ENCODE measurements at places on chromosomes 2 and 18.

- DNase-seq = no peak
Measured at GRCh38 chr2:151757861-151758260, 23.6 kb upstream of the NEB start.

DNA sequence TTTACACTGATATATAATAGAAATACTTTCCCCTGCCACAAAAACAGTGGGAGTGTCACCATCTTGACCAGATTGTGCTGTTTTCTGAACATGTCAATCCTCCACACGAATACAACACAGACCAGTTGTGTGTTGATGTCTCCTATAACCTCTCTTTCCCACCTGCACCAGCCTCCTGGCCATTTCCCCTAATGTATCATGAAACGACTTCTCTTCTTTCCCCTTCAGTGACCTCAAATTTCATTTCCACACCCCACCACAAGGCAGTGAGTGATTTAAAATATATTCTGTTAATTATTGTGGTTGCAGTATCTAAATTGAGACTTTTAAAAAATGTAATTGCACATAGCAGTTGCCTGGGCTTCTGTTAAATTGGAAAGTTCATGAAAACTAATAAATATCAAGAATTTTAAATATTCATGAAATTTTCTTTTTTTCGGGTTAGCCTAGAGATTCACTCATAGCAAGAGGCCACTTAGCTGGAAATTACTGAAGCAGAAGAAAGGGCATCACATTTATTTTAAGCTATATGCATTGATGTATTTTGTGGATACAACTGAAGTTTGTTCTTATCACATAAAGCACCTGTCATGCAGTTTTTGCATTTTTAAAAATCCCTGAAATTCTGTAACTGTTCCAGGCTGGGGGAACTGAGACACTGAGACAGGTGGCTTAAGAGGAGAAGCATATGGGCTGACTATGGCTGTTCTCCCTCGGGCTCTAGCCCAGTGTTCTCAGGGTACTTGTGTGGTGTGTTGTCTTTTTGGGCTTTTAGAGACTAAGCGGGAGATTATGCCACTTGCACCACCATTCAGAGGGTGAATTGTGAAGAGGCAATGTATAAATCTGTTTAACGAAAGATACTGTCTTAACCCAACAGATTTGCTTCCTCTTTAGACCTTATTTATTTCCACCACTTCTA is 15.9 kb downstream of the FAM171B start:
- DNase-seq = no peak

- DNase-seq = no peak
Measured at GRCh38 chr2:71458413-71459083, 5.2 kb downstream of the DYSF start.

DNA sequence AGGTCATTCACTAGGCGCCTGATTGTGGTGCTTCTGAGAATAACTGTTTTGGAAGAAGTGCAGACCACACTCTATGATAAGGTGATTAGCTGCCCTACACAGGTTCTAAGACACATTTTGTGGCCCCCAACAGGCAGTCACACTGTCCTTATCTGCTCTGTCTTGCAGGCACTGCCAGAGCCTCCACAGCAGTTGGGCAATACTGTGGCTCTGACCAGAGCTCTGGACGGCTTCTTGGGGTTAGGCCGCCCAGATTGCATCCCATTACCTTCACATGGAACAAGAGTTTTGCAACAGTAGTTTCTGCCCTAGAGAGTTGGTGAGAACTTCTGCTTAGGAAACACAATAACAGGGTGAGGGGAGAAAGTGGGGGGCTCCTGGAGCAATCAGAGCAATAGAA is 22.7 kb downstream of the RUFY4 start:
- no peak for DNase-seq

- DNase-seq = no peak
Measured at GRCh38 chr2:105518897-105519296, 120.0 kb upstream of the FHL2 start.

DNA sequence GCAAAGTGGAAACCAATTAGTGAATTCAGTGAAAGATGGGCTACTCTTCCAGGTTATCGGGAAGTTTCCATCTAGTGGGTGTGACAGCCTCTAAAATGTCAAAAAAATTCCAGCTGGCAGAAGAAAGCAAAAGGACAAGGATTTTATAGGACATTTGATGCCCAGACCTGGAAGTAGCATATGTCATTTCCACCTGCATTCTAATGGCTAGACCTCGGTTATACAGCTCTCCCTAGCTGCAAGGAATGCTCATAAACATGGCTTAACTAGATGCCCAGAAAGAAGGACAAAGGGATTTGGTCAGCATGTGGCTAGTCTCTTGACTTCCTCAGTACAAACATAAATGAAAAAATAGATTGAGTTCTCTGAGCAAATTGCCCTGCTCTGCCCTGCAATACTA is 215.4 kb downstream of the NYAP2 start:
- DNase-seq = no peak

DNA sequence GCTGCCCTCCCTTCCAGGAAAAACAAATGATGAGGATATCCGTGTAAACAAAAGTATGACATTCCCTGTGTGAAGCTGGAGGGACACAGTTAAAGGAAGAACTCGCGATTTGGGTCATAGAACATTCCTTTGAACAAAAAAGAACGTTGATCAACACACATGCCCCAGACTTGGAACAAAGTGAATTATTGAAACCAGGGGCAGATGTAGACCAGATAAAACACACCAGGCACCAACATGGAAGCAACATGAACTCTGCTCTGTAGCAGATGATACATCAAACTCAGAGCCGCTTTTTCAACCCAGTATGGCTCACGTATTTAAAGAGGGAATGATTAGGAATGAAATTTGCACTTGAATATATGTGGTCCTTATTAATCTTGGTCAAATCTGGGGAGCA is 206.5 kb downstream of the TMEM182 start:
- no peak for DNase-seq

- no peak for DNase-seq
Measured at GRCh38 chr2:159938395-159938794, 124.0 kb downstream of the PLA2R1 start.

DNA sequence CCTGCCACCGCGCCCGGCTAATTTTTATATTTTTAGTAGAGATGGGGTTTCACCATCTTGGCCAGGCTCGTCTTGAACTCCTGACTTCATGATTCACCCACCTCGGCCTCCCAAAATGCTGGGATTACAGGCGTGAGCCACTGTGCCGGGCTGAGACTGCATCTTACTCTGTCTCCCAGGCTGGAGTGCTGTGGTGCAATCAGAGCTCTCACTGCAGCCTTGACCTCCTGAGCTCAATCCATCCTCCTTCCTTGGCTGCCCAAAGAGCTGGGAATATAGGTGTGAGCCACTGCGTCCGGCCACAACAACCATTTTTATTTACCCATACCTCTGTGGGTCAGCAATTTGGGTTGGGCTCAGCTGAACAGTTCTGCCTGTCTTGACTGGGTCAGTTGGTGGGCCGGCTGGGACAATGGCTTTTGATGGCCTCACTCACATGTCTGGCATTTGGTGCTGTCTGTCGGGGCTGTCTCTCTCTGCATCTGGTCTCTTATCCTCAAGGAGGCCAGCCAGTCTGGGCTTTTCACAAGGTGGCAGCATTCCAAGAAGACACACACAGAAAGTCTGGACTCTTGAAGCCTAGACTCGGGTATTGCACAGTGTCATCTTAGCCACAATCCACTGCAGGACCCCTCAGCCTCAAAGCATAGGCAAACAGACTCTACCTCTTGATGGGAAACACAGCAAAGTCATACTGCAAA is 116.8 kb upstream of the GATA6 start:
- DNase-seq = no peak

GRCh38 chr18:10409041-10409440 is 45.4 kb upstream of the APCDD1 start:
- DNase-seq = no peak

DNA sequence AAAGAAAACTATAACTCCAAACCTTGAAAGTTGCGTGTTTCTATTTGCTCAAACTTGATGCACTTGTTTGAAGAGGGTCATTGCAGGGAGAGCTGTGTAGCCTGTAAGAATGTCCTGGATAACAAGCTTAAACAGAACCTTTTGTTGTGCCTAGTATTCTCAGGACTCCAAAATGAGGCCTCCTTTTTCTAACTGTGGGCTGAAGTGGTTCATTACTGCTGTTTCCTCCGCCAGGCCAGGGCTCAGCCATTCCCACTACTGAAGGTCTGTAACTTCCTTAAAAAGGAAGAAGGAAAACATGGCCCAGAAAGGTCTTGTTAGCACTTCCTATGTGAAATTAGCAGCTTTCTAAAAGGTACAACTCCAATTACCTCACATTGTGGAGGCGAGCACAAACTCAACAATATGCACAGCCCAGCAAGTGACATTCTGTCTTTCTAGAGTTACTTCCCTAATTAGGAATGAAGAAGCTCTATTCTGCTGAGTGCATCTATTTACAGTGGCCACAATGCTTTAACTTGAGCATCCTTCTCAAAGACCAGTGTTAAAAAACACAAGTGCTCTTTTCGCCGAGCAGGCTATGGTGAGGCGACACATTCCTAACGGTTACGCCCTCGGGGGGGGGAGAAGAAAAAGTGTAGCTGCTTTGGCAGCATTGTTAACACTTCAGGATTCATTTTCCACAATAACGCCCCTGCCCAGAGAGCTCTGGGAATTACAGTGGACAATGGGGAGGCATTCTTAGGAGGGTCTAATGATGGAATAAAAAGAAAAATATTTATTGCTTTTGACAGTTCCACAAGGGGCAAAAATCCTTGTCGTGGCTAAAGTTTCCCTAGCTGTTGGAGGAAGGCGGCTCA is 136.9 kb upstream of the SIX3 start:
- DNase-seq = no peak

DNA sequence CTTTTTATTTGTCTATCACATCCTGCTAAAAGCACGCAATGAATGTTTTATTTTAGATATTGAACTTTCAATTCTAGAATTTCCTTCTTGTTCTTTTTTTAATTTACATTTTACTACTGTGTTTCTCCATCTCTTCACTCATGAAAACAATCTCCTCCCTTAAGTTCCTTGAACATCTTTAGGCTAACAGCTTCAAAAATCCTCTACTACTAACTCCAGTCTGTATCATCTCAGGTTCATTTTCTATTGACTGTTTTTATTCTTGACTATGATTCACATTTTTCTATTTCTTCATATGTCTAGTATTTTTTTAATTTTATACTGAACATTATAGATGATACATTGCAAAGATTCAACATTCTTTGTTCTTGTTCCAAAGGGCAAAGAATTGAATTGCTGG is 79.2 kb upstream of the NCK2 start:
- no peak for DNase-seq

DNA sequence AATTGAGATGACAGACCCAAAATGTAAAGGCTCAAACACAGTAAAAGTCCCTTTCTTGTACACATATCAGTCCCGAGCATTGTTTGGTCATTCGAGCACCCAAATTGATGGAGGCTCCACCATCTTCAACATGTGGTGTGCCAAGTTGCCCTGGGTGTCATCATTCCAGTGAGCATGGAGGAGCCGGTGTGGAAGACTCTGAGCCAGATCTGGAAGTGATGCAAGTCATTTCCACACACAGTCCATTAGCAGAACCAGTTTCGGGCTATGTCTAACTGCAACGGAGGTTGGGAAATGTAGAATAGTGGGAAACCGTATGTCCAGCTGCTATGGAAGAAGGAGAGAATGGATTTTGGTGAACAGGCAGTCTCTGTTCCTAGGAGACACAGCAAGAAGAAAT is 40.9 kb upstream of the BZW1 start:
- no peak for DNase-seq

GRCh38 chr2:223494942-223495341 is 107.2 kb downstream of the SCG2 start:
- no peak for DNase-seq

DNA sequence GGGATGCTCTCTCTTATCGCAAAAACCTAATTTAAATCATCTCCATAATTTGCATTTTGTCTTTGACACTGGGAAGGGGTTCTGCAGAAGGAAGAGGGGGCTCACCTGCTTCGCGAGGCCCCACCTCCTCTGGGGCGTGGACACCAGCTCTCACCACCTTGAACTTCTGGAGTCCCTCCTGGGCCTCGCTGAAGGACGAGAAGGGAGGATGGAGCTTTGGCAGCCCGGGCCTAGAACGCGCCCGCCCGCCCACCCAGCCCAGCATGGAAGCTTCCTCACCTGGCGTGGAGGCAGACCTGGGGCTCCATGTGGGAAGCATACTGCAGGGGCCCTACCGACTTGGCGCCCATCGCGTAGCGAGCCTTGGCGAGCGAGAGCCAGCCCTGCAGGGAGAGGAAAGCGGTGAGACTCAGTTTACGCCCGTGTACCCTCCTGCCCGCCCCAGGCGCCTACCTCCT is 1.1 kb upstream of the IMP4 start:
- no peak for DNase-seq

- no peak for DNase-seq
Measured at GRCh38 chr2:29349316-29350030, 234.3 kb downstream of the CLIP4 start.

GRCh38 chr2:102492006-102492405 is 19.0 kb downstream of the SLC9A4 start:
- DNase-seq = no peak

DNA sequence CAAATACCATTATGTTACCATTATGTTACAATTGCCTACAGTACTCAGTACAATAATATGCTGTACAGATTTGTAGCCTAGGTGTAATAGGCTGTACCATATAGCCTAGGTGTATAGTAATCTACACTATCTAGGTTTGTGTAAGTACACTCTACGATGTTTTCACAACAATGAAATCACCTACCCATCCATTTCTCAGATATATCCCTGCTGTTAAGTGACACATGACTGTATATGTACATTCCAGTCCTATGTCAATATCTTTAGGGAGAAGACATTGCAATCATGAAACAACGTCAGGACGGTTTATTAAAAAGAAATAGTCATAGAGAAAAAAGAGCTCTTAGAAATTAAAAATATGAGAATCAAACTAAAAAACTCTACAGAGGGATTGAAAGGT is 119.0 kb upstream of the CDC42EP3 start:
- no peak for DNase-seq

- no peak for DNase-seq
Measured at GRCh38 chr18:39375066-39375465, 1809.5 kb upstream of the CELF4 start.

GRCh38 chr2:100831831-100832230 is 11.9 kb downstream of the NPAS2 start:
- DNase-seq = no peak

DNA sequence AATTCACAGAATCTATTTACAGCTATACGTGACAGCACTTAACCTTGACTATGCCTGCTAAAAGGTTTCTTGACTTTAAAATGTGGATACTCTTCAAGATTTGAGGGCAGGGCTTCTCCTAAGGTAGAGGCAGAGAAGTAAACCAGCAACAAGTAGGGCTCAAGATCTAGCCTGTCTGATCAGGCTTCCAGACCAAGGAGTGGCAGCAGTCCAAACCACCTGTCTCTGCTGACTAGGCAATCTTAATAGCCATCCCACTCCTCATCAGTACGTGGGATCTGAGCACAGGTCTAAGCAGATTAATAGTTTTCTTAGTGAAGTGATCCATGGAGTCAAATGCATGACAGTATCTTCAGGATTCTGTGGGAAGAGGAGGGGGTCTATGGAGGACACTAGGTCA is 100.4 kb downstream of the GPD2 start:
- no peak for DNase-seq

- no peak for DNase-seq
Measured at GRCh38 chr2:215022418-215022817, 116.0 kb downstream of the ABCA12 start.

GRCh38 chr2:38601463-38602135 is 1.1 kb downstream of the HNRNPLL start:
- DNase-seq = no peak

GRCh38 chr2:207469451-207469850 is 60.3 kb upstream of the CREB1 start:
- DNase-seq = no peak

Measured in hypothalamus (tissue), 51 donors.